ENCODE measurements at places on chromosomes 6 and 20.

DNA sequence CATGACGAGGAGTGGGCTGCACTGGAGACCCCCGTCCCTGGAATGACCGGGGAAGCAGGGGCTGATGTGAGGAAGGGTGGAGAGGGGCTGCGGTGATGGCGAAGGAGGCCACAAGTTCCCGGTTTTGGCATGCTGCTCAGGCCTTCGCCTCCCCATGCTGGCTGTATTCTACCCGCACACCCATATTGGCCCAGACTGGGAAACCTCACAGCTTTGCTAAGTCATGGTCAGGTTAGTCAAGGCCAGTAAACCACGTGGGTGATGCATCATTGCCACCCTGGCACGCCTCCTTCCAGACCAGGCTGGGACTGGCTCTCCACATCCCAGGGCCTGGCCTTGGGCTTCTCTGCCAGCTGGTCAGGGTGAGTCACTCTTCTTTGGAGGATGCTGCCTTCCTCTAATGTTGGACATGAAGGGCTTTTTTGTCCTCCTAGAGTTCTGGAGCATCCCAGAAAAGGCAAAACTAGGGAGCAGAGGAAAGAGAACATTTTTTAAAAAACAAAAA lies 53.8 kb downstream of the PCNA start:
- DNase-seq, result no peak

GRCh38 chr20:4150070-4150441 lies 134.7 kb upstream of the RNF24 start:
- DNase-seq, result no peak

GRCh38 chr20:24783631-24784492 lies 165.2 kb upstream of the CST7 start:
- no peak for DNase-seq

GRCh38 chr6:109187399-109188114 lies 92.2 kb downstream of the CEP57L1 start:
- peak; percentile 28 for DNase-seq

DNA sequence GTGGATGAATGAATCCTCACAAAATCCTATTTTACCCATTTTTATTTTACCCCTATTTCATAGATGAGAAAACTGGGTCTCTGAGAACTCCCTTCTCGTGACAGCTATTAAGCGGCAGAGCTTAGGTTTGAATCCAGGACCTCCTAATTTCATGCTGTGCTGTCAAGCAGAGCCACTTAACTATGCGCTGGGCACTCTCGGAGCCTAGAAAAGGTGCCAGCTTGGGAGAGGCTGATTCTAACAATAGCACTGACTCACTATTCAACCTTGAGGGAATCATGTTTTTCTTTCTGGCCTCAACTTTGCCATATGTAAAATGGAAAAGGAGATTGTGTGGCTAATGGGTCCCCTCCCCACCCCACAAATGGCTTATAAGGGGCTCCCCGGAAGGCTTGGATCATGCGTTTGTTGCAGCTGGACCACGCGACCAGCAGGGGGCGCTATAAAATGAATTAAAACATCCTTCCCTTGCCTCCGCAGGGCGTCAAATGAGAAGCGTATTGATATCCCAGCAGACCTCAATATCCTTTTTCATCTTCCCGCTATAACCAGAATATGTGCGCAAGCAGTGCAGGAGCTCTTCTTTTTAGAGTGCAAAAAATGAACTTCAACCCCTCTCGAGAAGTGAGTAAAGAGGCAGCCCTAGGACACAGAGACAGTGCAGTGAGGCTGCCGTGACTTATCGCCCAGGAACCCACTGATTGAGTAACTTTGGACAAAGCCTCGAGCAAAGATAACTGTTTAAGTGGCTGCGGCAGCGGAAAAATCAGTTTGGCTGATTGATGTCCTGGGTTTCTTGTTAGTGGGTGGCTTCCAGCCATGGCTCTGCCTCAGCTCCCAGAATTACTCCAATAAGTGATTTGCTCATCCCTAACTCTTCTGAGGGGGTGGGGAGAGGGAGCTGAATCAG lies 12.8 kb upstream of the PDYN start:
- DNase-seq, result no peak

DNA sequence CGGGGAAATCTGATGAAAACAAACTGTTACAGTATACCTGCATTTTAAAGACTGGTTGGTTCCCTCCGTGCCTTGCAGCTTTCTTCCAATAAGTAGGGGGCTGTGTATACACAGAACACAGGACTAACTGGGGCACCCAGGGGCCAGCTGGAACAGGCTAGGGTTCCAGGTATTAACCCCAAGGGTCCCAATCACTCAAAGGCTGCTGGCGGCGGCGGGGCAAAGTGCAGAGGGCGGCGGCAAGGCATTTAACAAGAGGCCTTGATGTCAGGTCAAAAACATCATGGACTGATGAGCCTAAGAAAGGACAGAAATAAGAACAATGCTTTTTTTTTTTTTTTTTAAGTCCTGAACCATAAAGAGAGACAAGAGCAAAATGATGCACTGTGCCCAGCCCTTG lies 2.5 kb downstream of the PMEPA1 start:
- no peak for DNase-seq

DNA sequence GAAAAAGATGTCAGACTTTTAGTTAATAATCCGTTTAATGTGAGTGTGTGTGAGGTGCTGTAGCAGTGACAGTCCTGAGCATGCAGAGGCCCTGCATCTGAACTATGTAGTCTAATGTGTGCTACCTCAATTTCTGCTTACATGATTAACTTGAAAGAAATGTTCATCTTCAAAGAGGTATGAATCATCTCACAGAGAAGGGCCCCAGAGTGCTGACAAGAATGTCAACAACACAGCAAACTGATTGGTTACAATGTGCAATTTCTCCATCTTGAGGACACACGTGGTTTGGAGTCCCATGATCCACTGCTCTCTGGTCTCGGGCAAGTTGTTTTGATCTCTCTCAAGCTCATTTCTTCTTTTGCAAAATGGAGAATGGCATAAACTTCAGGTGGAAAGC lies 61.7 kb upstream of the EMILIN3 start:
- no peak for DNase-seq

GRCh38 chr6:2149361-2150006 lies 95.9 kb downstream of the GMDS start:
- no peak for DNase-seq

- DNase-seq, result no peak
Measured at GRCh38 chr6:134123666-134124208, 71.3 kb upstream of the SLC2A12 start.

GRCh38 chr20:21509597-21510371 lies 4.1 kb downstream of the NKX2-2 start:
- no peak for DNase-seq

DNA sequence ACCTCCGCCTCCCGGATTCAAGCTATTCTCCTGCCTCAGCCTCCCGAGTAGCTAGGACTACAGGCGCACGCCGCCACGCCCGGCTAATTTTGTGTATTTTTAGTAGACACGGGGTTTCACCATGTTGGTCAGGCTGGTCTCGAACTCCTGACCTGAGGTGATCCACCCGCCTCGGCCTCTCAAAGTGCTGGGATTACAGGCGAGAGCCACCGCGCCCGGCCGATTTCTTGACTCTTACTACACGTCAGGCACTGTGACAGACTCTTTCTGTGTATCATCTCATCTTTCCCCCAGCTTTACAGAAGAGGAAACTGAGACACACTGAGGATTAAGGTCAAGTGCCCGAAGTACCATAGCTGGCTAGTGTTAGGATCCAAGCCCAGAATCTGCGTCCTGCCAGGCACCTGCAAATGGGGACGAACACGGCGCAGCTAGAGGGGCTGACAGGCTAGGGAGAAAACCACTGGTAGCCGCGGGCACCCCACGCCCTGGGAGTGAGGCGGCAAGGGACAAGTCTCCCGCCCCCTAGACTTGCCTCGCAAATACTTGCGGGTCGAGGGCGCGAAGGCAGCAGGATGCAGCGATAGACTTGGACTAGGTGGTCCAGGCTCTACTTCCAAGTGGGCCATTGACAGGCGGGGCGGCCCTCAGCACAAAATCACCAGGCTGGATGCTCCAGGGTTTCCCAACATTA lies 1.1 kb upstream of the TAF8 start:
- DNase-seq, result no peak

GRCh38 chr20:1807394-1807793 lies 87.8 kb upstream of the SIRPA start:
- DNase-seq, result no peak

GRCh38 chr6:106966671-106967640 lies 7.6 kb downstream of the CD24 start:
- DNase-seq, result no peak

DNA sequence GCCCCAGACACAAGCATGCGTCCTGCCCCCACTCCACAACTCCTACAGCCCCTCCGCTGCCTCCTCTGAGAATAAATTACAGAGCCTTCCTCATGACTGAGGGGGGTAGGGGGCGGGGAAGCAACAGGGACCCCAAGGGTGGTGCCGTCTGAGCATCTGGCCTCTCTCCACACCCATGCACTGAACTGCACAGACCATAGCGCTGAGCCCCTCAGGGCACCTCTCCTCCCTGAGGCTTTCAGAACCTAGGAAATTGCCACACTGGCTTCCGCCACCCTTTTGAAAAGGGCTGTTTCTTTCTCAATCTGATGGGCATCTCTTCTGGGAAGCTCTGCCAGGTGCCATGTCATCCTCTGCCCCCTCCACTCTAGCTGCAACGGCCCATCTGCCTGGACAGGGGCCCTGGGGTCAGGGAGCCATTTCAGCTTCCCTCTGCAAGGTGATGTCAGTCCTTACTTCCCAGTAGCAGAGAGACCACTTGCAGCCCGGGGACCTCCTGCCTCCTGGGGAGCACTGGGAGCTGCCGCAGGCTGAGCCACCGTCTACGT lies 2.5 kb downstream of the CST7 start:
- no peak for DNase-seq

DNA sequence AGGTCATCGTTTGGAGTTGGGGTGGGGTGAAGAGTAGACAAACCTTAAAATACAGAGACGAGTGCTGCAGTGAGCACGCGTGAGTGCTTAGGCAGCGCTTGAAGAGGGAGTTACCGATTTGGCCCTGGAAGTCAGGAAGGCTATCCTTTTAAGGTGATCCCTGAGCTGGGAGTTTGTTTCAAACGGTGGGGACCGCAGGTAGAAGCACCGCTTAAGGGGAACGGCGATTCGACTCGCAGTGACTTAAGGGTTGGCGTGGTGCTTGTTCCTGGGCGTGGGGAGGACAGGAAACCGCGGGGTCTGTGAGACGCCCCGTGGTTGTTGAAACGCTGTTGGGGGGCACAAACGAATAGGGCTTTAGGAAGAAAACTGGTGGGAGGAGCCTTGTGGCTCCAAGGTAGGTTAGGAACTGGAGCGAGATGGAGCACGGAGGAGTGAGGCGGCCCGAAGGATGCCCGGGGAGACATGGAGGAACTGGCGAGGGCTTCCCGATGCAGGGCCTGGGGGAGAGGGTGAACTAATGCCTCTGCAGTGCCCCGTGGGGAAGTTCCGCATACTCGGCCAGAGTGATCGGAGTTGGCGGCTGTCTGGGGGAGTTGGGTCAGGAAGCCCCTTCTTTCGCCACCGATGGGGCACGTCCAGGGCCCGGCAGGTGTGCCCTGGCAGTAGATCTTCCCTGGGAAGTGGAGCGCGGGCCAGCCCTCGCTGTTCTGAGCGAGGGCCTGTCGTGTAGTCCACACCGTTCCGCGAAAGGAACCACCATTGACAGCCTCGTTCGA lies 1.3 kb upstream of the CDYL start:
- peak; percentile 12 for DNase-seq

- no peak for DNase-seq
Measured at GRCh38 chr6:30150671-30151395, 10.2 kb downstream of the TRIM10 start.

Measured in activated T-helper 9 cell treated with anti-CD3 and anti-CD28 coated beads, Interleukin-2, amount 50 U/mL, for 16 hours (primary cell).